Thymus (tissue), 14 donors: ENCODE measurements at places on chromosomes 4 and X.

- DNase-seq, result no peak
Measured at GRCh38 chrX:83511208-83511607, 3.1 kb downstream of the POU3F4 start.

DNA sequence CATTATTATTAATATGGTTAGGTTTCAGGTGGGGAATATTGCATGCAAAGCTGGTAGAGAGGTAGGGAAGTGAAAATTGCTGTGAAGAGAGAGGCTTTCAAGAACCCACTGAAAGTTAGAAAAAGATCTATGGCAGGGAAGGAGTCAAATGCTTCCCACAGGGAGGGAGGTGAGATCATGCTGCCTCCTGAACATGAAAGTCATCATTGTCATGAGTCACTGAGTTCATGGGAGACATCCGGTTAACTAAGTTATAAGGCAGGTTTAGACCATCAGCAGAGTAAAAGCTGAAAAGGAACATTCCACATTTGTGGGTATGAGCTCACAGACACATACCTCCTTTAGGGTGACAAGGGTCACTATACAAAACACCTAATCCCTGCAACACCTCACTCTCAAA, 16.2 kb downstream of the GATB start:
- DNase-seq, result no peak

GRCh38 chr4:10302096-10302495, 155.1 kb downstream of the ZNF518B start:
- DNase-seq, result no peak

DNA sequence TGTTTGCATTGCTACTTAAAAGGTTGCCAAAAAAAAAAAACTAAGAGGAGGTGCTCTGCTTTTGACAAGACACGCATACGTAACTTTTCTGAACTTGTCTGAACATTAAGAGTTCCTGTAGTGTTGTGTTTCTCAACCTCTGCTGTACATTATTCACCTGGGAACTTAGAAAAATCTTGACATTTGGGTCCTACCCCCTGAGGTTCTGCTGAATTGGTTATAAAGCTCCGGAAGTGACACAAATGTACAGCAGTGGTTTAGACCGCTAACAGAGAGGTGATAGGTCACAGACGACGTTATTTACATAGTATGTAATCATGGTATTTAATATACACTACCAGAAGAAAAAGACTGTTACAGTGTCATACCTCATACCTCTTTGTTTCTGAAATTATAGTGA, 61.1 kb downstream of the CPEB2 start:
- no peak for DNase-seq

DNA sequence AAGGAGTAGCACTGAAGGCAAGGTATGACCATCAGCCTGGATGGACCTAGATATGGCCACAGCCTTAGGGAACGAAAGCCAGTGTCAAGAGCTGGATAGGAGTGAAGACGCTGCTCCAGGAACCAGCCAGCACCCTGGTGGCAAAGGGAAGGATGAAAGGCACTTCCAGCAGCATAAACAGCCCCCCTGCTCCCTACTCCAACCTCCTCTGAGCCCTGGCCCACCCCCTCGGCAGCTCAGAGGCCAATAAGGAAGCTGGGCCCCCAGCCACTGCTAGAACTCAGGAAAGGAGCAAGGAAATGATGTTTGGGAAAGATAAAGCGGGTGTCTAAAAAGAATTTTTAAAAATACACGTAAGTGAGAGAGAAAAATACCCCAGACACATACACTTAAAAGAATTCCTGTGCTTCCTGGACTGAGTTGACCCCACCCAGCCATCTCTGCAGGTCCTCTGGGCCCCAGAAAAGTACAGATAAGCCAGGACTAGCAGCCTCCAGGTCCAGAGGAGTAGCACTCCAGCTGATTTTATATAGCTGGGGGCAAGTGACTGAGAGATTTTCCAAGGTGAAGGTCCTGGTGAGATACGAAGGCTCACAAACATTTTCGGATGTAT, 170.4 kb downstream of the SHROOM4 start:
- no peak for DNase-seq

DNA sequence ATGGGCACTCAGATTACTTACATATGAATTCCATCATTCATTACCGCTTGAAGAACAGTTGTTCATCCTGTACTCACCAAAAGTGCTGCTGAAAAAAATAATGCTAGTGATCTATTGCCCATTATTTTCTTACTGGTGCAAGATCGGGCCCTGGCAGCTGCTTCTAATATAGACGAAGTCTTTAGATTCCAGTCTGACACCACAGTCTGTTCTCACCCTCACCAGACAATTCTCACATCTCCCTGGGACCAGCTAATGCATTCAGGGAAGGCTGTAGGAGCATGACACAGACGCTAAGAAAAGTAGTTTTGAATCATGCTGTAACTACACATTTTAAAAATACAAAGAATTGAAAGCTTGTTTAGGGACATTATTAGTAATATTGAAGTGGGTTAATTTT, 13.8 kb downstream of the GEMIN8 start:
- DNase-seq, result no peak

DNA sequence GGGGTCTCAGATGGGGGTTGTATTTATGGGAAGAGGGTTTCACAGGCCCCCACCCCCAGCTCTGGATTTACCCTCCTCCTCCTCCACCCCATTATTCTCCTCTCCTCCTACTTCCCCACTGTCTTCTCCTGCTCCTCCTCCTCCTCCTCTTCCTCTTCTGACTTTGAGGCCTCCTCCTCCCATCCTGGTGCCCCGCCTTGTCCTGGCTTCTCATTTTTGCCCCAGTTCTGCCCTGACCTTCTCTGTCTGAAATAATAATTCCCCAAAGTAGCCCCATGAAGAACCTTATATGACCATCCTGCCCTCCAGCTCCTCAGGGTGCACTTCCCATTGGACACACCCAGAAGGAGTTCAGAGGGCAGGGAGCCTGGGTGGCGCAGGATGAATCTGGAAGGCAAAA, 351.4 kb upstream of the GATB start:
- no peak for DNase-seq

GRCh38 chr4:64771149-64771548, 361.9 kb upstream of the TECRL start:
- DNase-seq, result no peak

- DNase-seq, result no peak
Measured at GRCh38 chrX:142233400-142233799, 28.3 kb upstream of the MAGEC2 start.

- no peak for DNase-seq
Measured at GRCh38 chr4:15339737-15340136, 88.1 kb upstream of the C1QTNF7 start.

DNA sequence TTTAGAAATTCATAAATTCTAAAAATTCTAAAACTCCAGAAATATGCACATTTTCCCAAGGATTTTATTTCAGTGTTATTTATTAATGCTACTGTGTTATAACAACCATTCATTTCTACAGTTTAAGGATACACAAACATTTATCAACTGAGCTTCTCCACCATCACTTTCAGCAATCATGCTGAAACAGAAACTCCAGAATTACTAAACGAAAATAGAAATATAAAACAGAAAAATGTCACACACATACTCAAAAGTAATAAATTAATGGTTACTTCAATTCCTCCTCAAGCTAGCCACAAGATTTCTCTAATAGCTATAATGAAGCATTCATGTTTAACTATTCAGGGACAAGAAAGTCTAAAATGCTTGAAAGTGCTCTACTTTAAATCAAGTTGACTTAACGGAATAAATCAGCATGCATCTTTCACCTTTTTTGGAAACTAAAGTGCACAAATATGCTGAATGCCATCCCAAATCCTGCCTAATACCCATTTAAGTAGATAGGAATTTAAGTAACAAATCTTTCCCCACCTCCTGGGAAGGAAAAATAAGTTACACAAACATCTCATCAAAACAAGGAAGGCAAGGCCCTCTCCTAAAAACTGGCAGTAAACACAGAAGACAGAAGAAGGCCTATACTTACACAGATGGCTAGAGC, 563 bp downstream of the FAM13A start:
- no peak for DNase-seq

GRCh38 chrX:39577985-39578869, 519.5 kb downstream of the BCOR start:
- DNase-seq, result peak; percentile 19

DNA sequence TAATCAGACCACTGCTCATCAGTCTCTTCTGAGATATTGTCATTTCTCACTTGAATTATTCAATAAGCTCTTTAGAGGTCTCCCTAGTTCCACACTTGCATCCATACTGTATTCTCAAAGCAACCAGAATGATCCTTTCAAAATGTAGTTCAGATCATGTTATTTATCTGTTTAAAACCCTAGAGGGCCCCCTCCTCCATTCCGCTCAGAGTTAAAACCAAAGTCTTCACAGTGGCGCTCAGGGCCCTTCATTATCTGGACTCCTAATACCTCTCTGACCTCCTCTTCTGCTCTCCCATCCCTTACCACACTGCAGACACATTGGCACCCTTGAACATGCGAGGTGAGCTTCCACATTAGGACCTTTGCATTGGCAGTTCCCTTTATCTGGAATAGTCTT, 32.7 kb upstream of the HPGDS start:
- DNase-seq, result no peak

- no peak for DNase-seq
Measured at GRCh38 chr4:111113591-111113990, 490.7 kb upstream of the PITX2 start.

DNA sequence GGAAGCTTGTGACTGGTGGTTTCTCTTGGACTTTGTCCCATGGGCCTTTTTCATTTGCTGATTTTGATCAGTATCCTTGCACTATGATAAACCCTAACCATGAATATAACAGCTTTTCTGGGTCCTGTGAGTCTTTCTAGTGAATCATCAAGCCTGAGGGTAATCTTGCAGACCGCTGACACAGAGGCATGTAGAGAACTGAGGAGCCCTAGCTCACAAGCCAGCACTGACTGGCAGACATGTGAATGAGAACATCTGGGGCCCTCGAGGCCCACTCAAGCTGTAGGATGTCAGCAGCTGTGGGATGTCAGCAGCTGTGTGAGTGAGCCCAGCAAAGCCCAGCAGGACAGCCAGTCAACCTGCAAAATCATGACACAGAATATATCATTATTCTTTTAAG, 36.7 kb downstream of the HMGB3 start:
- DNase-seq, result no peak

- no peak for DNase-seq
Measured at GRCh38 chr4:82811838-82812341, 13.3 kb upstream of the SCD5 start.

DNA sequence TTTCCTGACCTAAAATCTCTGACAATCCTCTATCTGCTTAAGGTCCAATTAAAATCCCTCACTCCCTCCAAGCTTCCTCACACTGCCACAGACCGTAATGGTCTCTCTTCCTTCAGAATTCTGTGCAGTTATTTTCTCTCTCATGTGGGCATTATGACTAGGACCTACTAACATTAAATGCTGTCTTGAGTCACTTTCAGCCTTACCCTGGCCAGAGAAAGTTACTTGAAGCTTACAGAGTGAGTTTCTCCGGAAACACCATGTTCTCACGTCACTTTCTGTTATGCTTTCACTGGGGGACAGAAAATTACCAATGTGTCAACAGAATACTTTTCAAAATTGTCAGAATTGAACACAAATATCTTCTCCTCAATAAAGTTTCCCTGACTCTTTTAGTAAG, 271.8 kb downstream of the INPP4B start:
- DNase-seq, result no peak
